ENCODE measurements at places on chromosomes 12 and 14. TPM values are rescaled to one million over a fixed set of nuclear protein-coding genes. Genes with fewer than 3 reads are reported as not detected.

The HOXC9 gene
- total RNA-seq = 11.6 TPM

The ABCC9 gene
- total RNA-seq = 28.3 TPM

The KCNC2 gene
- not detected for total RNA-seq

The NUBPL gene
- 14.1 TPM for total RNA-seq

The SIRT4 gene
- 1.1 TPM for total RNA-seq

The STAC3 gene
- total RNA-seq = 0.36 TPM

The TPPP2 gene
- total RNA-seq = not detected

The PAWR gene
- total RNA-seq = 78.5 TPM

The GOLGA3 gene
- total RNA-seq = 127 TPM

The MYF6 gene
- not detected for total RNA-seq

The AMDHD1 gene
- total RNA-seq = 0.29 TPM

The STON2 gene
- total RNA-seq = 49.6 TPM

The KRT7 gene
- total RNA-seq = 27.9 TPM

The ACSM4 gene
- not detected for total RNA-seq

DNA sequence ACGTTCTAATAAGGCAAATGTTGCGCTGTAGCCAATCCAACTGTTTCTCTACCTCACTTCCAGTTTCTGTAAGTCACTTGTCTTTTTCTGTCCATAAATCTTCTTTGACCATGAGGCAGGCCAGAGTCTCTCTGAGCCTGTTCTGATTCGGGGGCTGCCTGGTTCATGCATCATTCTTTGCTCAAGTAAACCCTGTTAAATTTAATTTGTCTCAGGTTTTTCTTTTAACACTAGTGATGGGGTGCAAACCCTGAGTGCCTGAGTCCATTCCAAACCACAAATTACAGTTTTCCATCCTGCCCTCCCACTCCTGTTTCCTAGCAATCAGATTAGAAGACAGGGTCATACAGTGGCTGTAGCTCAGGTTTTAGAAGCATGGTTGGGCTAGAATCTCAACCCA is 41.9 kb downstream of the VWF start:
- DNase-seq = peak; percentile 44

DNA sequence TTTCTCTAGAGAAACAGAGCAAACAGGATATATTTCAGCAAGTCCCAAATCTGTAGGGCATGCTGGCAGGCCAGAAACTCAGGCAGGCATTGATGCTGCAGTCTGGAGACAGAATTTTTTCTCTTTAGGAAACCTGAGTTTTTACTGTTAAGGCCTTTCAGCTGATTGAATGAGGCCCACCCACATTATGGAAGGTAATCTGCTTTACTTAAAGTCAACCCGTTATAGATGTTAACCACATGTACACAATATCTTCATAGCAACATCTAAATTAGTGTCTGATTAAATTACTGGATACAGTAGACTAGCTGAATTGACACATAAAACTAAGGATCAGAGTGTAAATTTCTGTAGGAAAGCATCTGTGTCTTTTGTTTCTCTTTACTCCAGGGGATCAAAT is 65.2 kb downstream of the SRGAP1 start:
- DNase-seq = peak; percentile 25

GRCh38 chr14:31024010-31024480 is 1.4 kb upstream of the AP4S1 start:
- DNase-seq = peak; percentile 14

DNA sequence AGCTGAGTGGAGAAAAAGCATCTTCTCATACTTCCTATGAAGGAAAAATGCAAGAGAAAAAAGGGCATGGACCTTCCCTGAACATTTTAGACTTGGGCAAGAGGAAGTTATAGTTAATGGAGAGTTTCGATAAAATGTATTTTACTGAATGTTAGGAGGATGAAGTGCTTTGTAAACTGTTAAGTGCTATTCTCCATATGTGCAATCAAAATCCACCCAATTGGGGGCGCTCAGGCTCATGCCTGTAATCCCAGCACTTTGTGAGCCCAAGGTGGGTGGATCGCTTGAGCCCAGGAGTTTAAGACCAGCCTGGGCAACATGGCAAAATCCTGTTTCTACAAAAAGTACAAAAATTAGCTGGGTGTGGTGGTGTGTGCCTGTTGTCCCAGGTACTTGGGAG is 1.9 kb upstream of the CNPY2 start:
- no peak for DNase-seq

DNA sequence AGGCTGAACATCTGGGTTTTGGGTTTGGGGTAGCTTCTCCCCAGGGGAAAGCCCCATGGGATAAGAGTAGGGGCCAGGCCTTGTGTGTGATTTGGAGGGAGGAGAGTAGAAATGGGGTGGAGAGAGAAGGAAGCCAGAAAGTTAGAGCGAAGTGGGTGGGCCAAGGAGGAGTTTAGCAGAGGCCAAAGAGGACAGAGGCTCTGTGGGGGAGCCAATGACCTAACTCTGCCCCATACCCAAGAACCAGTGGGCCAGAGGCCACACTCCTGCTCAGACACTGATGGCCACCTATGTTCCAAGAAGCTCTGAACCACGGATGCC is 9.3 kb downstream of the ZNF385A start:
- peak; percentile 57 for DNase-seq

- DNase-seq = no peak
These were observed 93.2 kb downstream of the DACT1 start for GRCh38 chr14:58730792-58731464.

DNA sequence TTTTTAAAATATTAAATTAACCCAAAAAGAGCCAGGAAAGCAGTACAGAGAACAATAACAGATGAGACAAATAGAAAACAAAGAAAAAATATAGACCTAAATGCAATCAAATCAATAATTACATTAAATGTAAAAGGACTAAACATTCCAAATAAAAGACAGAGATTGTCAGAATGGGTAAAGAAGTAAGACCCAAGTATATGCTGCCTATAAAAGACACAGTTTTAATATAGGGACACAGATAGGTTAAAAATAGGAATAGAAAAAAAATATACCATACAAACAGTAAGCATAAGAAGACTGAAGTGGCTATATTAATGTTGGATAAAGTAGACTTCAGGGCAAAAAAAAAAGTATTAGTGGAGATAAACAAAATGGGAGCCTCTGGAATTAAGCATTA is 163.1 kb upstream of the BCL2L14 start:
- no peak for DNase-seq

GRCh38 chr14:101351146-101351545 is 210.1 kb upstream of the DIO3 start:
- DNase-seq = no peak

DNA sequence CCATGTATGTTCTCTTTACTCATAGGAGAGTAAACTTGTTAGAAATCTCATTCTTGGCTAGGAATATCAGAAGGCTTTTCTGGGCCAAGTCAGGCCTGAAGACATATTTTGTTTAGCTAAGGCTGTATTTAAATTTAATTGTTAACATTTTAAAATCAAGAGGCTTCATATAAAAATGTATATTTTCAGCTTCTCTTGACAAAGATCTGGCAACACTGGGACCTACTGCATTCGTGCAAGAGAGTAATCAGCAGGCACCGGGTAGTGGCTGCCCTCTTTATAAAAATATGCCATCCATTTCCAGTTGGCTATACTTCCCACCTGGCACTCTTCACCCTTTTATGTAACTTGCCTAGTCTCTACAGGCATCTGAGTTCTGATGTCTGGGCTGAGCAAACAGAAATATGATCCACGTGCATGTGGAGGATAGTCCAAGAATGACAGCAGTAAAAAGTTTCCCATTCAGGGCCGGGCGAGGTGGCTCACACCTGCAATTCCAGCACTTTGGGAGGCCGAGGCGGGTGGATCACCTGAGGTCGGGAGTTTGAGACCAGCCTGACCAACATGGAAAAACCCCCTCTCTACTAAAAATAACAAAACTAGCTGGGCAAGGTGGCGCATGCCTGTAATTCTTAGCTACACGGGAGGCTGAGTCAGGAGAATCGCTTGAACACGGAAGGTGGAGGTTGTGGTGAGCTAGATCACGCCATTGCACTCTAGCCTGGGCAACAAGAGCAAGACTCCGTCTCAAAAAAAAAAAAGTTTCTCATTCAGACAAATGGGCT is 2.0 kb upstream of the SOS2 start:
- DNase-seq = no peak

- DNase-seq = no peak
These were observed 248.1 kb downstream of the APAF1 start for GRCh38 chr12:98893126-98893674.

GRCh38 chr12:74903522-74903921 is 306.1 kb downstream of the KCNC2 start:
- DNase-seq = no peak

GRCh38 chr12:21940549-21941505 is at the start of gene ABCC9:
ABCC9 (minus strand) TSS chr12:21941426; CDS start chr12:21936674, 4,752 bp downstream.
- peak; percentile 58 for DNase-seq

DNA sequence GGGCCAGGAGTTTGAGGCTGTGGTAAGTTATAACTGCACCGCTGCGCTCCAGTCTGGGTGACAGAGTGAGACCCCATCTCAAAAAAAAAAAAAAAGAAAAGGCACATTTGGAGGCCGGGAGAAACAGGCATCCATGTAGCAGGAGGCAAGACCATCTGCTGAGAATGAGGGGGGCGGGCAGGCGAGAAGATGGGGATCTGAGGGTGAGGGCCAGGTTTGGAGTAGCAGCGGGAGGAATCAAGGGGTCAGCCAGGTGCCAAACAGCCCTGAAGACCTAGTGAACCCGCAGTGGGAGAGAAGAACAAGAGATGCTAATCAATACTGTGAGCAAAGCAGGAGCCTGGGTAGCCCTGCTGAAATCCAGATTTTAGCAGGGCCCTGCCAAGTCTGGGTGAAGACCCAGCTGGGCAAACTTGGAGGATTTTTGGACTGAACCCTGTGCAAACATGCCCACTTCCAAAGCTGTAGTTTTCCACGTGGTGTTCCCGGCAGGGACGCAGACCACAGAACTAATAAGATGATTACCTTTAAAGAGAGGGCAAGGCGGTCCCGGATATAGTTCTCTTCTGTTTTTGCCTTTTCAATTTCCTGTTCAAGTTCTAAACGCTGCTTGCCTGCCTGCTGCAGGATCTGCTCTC is 61.0 kb downstream of the NIN start:
- DNase-seq = no peak

GRCh38 chr12:106066726-106067325 is 71.9 kb downstream of the NUAK1 start:
- DNase-seq = no peak

GRCh38 chr12:69467366-69467765 is 2.8 kb upstream of the FRS2 start:
- no peak for DNase-seq

- DNase-seq = no peak
These were observed 266.8 kb downstream of the ADAMTS20 start for GRCh38 chr12:43285159-43285598.

- DNase-seq = peak; percentile 74
These were observed 75.2 kb downstream of the FIGNL2 start for GRCh38 chr12:51773145-51773869.

DNA sequence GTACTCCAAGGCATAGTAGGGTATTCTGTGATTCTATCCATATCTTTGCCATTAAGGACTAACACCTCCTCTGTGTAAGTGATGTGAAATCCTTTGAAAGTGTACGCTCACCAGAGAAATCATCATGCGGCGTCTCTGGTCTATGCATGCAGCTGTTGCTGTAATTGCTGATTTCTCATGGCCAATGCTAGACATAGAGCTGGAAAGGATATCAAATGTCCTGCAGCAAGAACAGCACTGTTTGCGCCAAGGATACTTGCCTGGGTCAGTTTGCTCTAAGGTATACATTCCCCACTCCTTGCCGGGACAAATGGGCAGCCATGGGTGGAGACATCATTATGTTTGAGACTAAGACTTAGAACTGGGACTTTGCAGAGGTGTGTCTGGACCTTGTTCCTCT is 896.4 kb downstream of the BCL11B start:
- DNase-seq = no peak

DNA sequence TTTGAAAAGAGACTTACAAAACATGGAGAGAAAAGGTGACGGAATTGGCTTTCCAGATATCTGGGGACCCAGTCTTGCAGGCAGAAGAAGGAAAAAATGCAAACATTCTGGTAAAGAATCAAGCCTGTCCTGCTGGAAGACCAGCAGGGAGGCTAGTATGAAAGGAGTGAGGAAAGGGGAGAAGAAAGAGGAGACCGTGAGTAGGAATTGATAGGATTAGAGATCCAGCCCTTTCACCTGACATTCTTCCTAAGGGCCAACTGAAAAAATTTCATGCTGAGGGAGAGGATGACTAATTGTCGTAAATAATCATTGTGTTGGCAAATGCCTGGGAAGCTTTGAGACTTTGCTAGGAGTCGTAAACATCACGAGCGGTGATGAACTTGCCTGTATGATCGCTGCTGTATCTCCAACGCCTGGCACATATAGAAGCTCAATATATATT is 12.1 kb downstream of the BHLHE41 start:
- no peak for DNase-seq

DNA sequence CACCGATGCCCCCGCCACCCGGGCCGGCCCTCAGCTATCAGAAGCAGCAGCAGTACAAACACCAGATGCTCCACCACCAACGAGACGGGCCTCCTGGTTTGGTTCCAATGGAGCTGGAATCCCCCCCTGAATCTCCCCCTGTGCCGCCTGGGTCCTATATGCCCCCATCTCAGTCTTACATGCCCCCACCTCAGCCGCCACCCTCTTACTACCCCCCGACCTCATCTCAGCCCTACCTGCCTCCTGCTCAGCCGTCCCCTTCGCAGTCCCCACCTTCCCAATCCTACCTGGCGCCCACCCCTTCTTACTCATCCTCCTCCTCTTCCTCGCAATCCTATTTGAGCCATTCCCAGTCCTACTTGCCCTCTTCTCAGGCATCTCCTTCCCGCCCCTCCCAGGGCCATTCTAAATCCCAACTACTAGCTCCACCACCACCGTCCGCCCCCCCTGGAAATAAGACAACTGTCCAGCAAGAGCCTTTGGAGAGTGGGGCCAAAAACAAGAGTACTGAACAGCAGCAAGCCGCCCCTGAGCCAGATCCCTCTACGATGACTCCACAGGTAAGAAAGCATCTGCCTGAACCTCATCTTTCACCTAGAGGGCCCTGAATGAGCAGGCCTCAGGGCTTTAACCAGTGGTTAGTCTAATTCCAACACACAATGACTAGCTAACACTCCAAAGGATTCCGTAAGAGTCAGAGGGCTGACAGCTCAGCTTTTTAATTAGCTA is 851 bp downstream of the YLPM1 start:
- peak; percentile 80 for DNase-seq

DNA sequence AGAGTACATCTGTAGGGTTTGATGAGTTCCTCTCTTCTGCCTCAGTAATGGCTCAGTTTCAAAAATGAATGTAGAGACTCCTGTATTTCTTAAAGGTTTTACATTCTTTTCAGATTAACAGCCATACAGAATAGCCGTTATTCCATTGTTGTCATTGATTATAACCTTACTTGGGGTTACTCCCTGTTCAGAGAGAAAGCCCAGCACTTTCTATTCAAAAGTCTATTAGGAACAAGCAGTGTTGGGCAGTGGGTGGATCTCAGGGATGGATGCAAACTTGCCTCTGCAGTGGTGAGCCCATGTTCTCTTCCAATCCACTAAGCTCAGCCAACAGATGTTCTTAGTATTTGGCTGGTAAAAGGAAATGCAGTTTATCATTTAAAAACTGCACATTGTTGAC is 342.6 kb upstream of the E2F7 start:
- no peak for DNase-seq

DNA sequence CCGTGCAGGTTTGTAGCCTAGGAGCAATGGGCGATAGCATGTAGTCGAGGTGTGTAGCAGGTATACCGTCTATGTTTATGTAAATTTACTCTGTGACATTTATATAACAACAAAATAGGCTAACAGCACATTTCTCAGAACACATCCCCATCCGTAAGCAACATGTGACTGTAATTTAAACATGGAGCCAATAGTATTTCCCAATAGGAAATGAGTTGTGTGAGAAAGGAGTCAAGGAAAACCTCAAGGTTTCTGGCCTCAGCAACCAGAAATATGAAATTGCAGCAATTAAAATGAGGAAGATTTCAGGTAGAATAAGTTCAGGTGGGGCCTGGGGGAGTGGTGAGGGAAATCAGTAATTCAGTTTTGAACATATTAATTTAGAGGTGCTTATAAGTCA is 136.0 kb downstream of the MSRB3 start:
- no peak for DNase-seq
